ENCODE measurements at places on chromosomes 1 and 21.

DNA sequence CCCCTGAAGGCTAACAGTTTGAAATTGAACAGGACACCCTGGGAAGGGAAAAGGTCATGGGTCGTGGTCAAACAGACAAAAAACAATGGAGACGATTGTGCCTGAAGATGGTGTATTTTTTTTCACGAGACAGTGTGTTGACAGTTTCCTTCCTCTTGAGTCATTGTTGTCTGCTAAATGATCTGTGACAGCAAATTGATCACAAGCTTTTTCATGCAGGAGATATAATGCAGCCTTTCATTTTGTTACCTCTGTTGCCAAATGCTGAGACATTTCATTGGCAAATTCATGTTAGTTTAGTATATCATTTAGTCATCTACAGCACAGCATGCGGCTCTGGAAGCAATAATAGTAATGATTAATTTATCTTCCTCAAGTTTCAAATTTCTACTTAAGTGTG lies 27.7 kb downstream of the UBE2U start:
- no peak for DNase-seq

DNA sequence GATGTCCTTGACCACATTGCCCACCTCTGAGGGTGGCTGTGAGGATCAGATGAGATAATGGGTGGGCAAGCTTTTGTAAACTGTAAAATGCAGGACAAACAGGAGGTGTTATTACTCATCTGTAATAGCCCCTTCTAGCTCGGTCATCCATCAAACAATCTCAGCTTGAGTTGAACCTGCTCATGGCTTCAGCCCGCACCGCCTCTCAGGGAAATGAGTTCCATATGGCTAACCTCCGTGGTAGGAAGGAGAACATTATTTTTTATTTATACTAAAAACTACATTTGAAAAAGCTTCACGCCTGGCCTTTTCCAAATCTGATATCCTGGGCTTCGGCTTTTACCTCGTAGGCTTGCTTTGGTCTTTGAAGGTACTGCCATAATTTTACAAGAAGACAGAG lies 116.2 kb upstream of the USP24 start:
- no peak for DNase-seq

- DNase-seq: peak; percentile 89
These were observed 5.8 kb upstream of the ITGB2 start for GRCh38 chr21:44926331-44927101.

- no peak for DNase-seq
These were observed 1902.3 kb downstream of the NCAM2 start for GRCh38 chr21:22900490-22900889.

DNA sequence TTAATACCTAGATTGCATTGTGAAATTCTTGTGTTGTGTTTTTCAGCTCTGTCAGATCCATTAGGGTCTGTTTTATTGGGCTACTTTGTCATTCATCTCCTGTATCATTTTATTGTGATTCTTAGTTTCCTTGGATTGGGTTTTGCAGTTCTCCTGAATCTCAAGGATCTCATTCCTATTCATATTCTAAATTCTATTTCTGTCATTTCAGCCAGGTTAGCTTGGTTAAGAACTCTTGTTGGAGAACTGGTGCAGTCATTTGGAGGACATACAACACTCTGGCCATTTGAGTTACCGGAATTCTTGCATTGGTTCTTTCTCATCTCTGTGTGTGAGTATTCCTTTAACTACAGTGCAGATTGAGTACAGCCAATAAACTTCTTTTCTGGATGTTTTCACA lies 159.6 kb downstream of the FAM78B start:
- no peak for DNase-seq

DNA sequence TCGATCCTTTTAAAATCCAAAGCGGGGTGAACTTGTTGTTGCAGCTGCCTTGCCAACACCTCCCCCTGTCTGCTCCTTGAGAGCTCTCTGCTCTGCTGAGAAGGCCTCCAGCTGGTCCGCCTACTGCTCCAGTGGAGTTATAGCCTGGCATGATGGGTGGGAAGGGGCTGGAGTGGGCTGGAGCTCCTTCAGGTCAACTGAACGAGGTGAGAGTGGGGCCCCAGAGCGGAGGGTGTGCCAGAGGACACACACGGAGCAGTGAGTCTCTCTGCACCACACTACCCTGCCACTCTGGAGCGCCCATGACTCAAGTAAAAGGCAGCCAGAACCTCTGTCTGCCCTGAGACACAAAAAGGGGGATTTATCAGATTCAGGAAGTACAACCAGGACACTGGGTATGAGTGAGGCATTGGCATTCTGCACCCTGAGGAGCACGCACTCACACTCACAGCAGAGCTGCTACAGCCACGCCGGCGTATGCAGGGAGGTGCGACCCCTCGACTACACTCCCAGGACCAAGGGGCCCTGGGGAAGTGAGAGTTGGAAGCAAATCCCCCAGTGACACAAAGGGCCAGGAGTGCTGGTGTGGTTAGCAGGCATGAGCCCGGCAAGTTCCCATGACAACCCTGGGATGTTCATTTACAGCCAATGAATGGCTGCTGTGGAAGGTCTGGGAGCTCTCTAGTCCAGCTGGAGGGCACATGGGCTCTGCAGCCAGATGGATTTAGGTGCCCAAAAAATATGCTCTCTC lies 28.0 kb upstream of the EVA1B start:
- DNase-seq: peak; percentile 75

DNA sequence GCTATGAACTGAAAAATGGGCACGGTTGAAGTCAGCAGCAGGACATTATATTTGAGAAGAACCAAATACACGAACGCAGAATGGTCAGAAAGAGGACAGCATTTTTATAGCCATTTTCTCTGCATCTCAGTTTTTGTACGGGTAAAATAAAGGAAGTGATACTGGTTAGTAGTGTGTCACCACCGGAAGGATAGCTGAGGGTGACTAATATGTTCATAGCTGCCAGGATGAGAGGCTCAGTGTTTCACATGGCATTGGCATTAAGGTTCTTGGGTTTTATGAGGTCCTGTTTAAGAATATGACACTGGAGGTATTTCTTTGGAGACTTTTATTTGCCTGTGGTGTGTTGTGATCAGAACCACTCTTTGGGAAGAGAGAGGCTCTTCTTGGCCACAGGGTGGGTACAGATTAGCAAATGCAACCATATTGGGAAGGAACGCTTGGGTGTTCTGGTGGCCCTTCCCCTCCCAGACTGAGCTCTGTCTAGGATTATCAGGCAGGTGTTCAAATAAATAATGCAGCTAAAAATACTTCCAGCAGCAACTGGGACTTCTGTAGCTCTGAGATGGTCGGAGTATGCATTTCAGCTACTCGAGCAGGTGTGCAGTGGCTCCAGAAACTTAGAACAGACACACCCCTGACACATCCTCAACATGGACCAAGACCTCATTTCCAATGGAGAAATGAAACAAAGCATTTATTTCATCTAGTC lies 158.2 kb downstream of the PBX1 start:
- DNase-seq: no peak

DNA sequence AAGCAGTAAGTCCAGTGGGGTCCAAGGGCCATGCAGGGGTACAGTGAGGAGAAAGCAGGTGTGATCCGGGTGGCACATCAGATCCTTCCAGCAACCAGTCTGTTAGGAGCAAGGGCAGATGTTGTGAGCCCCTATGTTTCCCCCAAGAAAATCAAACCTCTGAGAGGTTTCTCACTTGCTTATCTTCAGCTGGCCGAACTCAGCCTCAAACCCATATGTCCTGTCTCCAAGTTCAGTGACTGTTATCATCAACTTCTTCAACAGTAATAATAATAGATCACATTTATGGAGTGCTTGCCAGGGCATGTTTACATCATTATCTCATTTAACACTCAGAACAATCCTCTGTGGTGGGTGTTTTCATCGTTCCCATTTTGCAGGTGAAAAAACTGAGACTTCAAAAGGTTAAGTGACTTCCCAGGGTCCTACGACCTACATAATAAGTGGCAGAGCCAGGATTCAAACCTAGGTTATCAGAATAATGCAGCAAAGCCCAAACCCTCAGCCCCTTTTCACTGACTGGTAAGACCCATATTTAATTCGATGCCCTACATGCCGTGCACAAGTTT lies 3.3 kb downstream of the CAPN2 start:
- DNase-seq: no peak

DNA sequence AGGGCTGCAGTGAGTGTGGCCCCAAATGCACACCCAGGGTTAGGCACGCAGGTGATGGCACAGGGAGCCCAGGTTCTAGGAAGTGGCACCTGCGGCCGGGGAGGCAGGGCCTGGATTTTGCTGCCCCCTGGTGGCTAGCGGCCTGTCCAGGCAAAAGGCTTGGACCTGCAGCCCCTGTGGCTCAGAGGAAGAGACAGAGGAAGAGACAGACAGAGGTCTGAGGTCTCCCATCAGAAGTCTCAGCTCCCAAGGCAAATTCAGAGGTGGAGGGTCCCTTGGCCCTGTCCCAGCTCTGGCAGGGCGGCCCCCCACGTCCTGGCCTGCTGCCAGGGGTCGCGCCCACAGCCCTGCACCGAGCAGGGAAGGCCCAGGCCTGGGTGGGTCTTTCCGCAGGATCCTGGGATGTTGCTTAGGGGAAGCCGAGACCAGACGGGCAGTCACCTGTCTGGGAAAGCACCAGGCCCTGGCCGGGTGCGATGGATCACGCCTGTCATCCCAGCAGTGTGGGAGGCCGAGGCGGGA lies 8.0 kb upstream of the TNFRSF14 start:
- peak; percentile 97 for DNase-seq

DNA sequence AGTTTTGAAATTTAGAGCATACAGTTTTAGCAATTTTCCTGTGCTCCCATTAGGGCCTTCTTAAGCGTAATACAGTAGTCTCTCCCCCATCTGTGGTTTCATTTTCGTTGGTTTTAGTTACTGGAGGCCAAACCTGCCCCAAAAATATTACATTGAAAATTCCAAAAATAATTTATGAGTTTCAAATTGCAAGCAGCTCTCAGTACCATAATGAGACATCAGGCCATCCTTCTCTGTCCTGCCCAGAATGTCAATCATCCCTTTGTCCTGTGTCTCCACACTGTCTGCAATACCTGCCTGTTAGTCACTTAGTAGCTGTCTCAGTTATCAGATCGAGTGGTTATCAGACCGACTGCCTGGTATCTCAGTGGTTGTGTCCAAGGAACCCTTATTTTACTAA lies 45.4 kb downstream of the ADSS2 start:
- DNase-seq: no peak

GRCh38 chr1:178645157-178645807 lies 79.8 kb upstream of the RALGPS2 start:
- no peak for DNase-seq

- peak; percentile 50 for DNase-seq
These were observed 27.7 kb downstream of the ACOT11 start for GRCh38 chr1:54575605-54576290.

- DNase-seq: no peak
These were observed 47.9 kb upstream of the GNG4 start for GRCh38 chr1:235697508-235697907.

GRCh38 chr1:233919786-233920185 lies 15.3 kb downstream of the SLC35F3 start:
- DNase-seq: no peak

- DNase-seq: no peak
These were observed 75.7 kb upstream of the PKN2 start for GRCh38 chr1:88608139-88608943.

DNA sequence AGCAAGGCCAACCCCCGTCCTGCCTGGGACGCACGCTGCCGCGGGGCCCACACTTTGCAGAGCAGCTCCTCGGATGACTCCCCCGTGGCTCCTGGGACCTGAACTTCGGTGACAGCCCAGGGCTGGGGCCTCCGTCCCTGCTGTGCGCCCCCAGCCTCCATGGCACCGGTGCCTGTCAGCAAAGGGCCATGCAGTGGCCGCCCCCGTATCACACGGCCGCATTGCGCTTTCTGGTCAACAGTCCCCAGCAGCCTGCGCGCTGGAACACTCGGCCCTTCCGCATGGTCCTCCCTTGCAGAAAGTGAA lies 18.0 kb downstream of the NADK start:
- DNase-seq: peak; percentile 76

DNA sequence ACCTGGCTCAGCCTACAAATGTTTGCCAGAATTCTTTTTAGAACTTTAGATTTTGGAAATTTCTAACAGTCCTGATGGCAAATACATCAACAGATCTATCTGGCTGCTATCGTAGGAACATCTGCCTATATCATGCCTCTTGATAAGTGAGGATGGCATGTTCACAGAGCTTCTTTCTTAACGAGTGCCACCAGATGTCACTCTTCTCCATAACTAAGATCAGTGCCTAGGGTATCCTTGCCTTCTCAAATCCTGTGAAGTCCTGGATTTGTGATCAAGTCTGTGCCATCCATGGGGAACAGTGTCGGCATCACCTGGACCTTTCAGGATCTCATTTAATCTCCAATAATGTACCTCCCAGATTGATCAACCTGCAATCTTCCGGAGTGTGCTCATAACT lies 36.5 kb upstream of the CD5L start:
- DNase-seq: no peak

DNA sequence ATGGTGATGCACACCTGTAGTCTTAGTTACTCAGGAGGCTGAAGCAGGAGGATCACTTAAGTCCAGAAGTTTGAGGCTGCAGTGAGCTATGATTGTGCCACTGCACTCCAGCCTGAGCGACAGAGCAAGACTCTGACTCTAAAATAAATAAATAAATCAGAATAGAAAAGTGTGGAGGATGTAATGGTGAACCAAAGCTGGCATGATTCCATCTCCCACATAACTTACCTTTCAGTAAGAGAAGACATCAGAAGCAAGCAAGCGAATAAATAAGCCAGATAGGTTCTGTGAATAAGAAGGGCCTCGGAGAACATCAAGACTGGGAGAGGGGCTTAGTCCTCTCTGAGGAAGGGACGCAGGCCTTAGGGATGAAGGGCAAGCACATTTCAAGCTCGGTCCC lies 59.5 kb downstream of the TOMM20 start:
- DNase-seq: no peak

DNA sequence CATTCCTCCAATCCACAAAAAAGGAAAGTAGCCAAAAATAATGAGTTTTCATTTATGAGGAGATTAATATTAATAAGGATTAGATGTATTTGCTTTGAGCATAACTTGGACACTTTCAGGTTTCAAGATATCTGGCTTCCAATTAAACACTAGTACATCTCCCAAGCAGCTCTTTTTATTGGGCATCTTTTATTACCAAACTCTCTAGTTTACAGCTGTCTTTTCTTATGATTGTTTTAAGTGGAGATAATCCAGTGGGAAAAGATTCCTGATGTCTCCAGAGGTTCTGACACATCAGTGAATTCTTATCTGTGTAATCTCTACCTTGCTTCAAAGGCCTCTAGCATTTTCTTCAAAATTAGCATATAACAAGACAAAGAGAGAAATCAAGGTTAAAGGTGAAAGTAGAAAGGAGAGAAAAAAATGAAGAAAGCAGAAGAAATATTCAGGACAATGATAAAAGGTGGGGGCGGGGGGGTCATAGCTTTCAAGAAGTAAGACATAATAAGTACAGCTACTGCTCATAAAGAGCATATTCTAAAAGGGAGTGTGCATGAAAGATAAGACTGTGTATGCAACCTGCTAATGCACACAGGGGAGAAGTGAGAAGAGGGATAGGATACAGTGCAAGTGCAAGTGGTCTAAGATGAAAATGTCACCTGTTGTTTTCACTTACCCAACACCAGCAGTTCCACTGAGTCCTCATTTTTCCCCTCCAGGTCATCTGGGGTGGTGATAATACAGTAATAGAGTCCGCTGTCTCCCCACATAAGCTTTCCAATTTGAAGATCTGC lies 19.1 kb downstream of the ILDR2 start:
- no peak for DNase-seq

GRCh38 chr1:23718482-23718881 lies 24.8 kb upstream of the ELOA start:
- peak; percentile 30 for DNase-seq
